ENCODE measurements at places on chromosomes 2 and 18.

- DNase-seq: peak; percentile 37
Measured at GRCh38 chr18:8084160-8084559, 517.0 kb downstream of the PTPRM start.

GRCh38 chr2:173436088-173436487 lies 81.4 kb downstream of the CDCA7 start:
- no peak for DNase-seq

- no peak for DNase-seq
Measured at GRCh38 chr18:79639072-79639829, 40.4 kb upstream of the CTDP1 start.

GRCh38 chr2:55010149-55010591 lies 40.1 kb downstream of the RTN4 start:
- DNase-seq: no peak

DNA sequence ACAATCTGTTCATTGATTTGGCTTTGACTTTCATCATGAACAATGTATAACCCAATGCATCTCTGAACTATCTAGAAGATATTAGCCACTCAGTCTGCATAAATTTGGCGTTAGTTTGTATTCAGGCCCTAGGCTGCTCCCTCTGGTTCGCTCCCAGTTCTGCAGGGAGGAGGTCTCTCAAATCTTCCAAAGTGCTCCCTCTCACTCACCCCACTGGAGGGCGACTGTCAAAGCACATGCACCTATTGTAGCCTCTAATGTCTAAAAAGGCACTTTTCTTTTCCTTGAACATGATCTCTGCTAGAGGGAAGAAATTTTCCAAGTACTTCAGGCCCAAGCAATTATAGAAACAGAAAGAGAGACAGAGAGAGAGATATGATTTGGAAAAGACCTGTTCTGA lies 291.5 kb downstream of the TDRD15 start:
- DNase-seq: no peak

GRCh38 chr2:159497256-159497655 lies 119.1 kb downstream of the BAZ2B start:
- peak; percentile 58 for DNase-seq

DNA sequence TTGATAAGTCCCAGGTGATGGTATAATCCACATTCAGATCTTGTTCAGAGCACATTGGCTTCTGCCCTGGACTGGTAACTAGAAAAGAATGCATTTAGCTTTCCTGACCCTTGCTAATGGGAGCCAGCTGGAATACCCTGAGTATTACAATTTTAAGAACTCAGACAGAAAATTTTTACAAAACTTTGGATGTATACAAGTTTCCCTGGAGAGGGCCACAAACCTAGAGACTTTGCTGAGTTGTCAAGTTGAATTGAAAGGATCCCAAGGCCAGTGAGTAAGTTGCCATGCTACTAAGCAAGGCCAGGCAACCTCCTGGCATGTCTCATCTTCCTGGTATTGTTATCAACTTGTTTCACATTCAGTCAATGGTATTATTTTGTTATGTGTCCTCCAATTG lies 20.0 kb upstream of the NABP1 start:
- no peak for DNase-seq

- no peak for DNase-seq
Measured at GRCh38 chr2:123453046-123453700, 571.9 kb upstream of the CNTNAP5 start.

DNA sequence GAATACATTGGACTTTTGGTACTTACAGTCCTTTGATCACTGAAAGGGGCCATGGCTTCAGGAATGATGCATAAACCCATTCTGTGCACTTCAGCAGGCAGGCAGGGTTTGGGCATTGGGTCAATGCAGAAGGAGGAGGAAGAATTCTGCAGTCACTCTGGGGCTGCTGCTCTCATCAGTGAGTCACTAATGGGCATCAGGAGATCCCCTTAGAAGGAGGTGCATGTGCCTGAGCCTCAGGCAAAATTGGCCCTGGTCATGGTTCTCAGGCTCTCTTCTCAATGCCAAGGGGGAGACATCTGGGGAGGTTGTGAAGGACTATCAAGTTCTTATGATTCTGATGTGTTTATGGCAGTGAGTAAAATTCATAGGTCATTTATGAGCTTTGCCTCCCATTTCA lies 52.0 kb upstream of the TNP1 start:
- no peak for DNase-seq

DNA sequence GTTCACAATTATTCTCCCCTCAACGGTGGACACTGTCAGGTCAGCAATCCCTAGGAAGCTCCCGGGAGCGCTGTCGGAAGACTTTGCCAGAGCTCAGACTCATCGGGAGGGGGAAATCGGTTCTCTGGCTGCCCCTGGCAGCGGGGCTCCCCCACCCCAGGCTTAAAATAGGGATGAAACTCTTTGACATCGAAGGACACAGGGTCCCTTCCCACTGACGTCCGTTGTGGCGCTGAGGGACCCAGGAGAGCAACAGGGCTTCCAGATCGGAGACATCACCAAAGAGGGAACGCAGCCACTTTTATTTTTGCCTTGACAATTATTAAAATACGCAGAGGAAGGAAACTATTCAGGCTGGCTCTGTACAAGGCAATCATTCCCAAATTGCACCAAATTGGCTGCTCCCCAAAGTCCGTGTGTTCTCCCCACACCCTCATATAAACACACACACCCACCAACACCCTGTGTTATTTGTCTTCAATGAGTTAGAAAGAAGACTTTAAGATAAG lies 249.0 kb downstream of the CDH20 start:
- DNase-seq: no peak
